CD4-positive, alpha-beta T cell treated with Interleukin-17A for 1 hour (primary cell): ENCODE measurements at places on chromosomes 13 and 19.
A peak's percentile ranks its signal among the peaks of the same experiment; 100 is the strongest.

- DNase-seq = no peak
Observed at GRCh38 chr13:111317571-111318345, 2.7 kb upstream of the TEX29 start.

GRCh38 chr13:103676329-103676728 lies 610.1 kb upstream of the SLC10A2 start:
- DNase-seq = no peak

GRCh38 chr19:35487656-35488182 lies 2.5 kb downstream of the KRTDAP start:
- no peak for DNase-seq

- DNase-seq = no peak
Observed at GRCh38 chr13:98321395-98321794, 144.3 kb upstream of the RNF113B start.

GRCh38 chr19:12946092-12946721 lies 545 bp downstream of the RAD23A start:
- DNase-seq = peak; percentile 52

DNA sequence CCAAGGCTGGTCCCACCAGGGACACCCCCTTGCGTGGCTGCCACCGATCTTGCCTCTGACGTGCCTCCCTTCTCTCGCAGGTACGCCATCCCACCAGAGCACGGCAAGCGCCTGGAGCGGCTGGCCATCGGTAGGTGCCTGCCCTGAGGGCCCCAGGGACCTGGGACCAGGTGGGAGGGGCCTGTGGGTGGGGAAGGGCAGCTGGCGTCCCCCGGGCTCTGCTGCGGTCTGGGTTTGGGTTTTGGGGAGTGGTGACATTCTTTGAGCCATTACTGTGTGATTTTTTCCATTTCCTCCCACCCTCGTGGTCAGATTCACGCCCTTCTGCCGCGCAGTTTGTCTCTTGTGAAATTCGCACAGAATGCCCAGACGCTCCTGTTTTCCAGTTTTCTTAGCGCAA lies 102.0 kb downstream of the KDM4B start:
- no peak for DNase-seq

DNA sequence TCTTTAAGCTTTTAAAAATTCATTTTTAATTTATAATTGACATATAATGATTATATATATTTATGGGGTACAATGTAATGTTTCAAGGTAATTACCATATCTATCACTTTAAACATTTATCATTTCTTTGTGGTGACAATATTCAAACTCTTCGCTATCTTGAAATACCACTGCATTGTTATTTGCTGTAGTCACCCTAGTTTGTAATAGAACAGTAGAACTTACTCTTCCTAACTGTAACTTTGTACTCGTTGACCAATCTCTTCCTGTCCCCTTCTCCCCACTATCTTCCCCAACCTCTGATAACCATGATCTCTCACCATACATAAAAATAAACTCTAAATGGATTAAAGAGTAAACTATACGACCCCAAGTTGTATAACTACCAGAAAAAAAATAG lies 20.4 kb downstream of the COG6 start:
- DNase-seq = no peak

DNA sequence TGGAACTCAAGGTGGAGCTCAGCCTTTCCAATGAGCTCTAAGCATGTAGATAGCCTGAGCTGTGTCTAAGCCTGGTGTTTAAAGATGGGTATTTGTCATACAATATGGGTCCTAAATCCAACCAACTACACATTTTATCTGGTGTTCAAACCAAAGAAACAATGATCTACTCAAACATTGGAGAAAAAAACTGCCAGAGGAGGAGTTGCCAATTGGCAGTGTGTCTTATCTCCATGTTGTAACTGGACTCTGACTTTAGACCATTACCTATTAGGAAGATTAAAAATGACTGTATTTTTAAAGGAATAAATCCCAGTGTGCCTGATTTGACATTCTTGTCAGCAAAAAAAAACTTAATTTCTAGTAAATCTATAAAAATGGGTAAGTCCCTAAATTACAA lies 96.3 kb downstream of the COG6 start:
- DNase-seq = no peak

- peak; percentile 44 for DNase-seq
Observed at GRCh38 chr13:112688560-112689302, 1.1 kb upstream of the ATP11A start.

DNA sequence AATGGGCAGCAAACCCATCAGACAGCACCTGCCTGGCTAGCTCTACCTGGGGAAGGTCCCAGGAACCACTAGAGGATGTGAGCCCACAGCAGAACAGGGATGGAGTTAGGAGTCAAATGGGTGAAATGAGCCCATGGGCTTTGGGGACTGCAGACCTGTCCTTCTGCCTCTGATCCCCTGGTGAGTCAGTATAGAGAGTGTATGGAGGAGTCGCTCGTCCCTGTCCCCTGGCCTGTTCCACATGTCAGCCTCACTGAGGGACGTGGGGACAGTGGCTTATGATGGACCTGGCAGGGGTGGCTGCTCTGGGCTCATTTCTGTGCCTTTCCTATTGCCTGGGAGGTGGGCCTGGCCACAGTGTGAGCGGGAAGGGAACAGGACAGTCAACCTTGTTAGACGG lies 4.0 kb downstream of the CEACAM1 start:
- no peak for DNase-seq

GRCh38 chr19:50039968-50040367 lies 14.2 kb downstream of the ZNF473 start:
- DNase-seq = no peak

DNA sequence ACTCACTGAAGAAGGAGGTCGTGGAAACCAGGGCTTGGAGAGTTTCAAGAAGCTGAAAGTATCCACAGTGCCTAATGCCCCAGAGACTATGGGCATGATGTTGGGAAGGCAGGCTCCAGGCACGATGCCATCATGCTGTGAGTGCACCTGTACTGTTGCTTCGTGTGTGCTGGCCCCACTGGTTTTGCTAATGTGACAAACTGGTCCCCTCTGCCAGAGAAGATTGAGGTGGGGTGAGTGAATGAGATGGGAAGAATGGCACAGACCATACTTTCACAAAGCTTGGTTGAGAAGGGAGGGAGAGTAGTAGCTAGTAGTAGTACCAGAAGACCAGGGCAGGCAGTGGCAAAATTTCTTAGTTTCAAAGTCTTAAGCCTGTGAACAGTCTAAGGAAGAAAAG lies 19.0 kb upstream of the POP4 start:
- no peak for DNase-seq

GRCh38 chr19:42166316-42166715 lies 34.1 kb upstream of the POU2F2 start:
- no peak for DNase-seq

- DNase-seq = peak; percentile 84
Observed at GRCh38 chr19:34350161-34350561, 14.8 kb upstream of the GPI start.
